ENCODE measurements at places on chromosomes 13 and 19.

- no peak for DNase-seq
Measured at GRCh38 chr13:94701313-94702180, 10.8 kb downstream of the SOX21 start.

DNA sequence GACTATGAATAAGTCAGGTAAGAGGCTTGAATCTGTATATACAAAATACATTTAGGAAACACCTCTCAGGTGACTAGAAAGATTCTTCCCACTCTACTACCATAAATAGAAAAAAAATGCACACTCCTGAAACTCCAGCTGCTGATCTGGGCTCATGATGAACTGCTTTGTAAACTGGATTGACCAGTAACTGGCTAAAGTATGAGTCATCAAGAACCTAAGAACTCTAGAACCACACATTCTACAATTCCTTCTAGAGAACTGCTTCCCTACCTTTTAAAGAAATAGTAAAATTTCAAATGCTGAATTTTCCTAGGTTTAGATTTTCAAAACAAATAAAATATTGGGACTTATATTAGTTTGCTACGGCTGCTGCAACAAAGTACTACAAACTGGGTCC, 55.2 kb downstream of the ELF1 start:
- DNase-seq = no peak

GRCh38 chr13:81048026-81048461, 707.1 kb upstream of the SPRY2 start:
- no peak for DNase-seq

GRCh38 chr13:90254437-90254836, 1093.0 kb upstream of the MIR17HG start:
- DNase-seq = no peak

DNA sequence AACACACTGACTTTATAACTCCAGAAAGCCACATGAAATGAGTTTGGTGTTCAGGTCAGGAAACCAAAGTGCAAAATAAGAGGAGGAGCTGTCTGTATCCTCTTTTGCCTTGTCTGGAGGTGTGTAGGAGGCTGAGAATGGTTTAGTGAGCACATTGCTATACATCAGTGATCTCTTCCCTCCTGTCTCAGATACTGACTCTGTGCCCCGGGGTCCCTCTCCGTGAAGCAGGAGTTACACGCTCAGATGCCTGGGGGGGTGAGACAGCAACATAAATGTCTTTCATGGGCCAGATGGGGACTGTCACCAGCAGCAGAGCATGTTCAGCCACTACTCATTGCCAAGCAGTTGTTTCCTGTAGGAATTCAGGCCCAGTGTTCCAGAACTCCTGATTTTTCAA, 285.4 kb downstream of the ATP8A2 start:
- DNase-seq = no peak

GRCh38 chr13:107906131-107906530, 309.2 kb downstream of the LIG4 start:
- no peak for DNase-seq

- DNase-seq = no peak
Measured at GRCh38 chr13:100529666-100530377, 58.8 kb downstream of the GGACT start.

GRCh38 chr19:13707915-13708314, 56.4 kb upstream of the MRI1 start:
- no peak for DNase-seq

GRCh38 chr19:4654437-4655361, 15.4 kb downstream of the TNFAIP8L1 start:
- DNase-seq = no peak

GRCh38 chr19:9407827-9408226, 27.5 kb downstream of the ZNF266 start:
- DNase-seq = no peak

- no peak for DNase-seq
Measured at GRCh38 chr13:46154136-46154801, 27.7 kb downstream of the LCP1 start.

GRCh38 chr13:93982179-93982918, 497.1 kb downstream of the DCT start:
- no peak for DNase-seq

- no peak for DNase-seq
Measured at GRCh38 chr19:56109226-56109625, 11.9 kb downstream of the ZNF787 start.

All from stimulated activated naive CD8-positive, alpha-beta T cell treated with anti-CD3 and anti-CD28 coated beads, Interleukin-15, Interleukin-2, amounts not matched to agents 100 U/mL and 50 U/mL, for 24 hours (primary cell).